Femur (tissue), 1 donor: ENCODE measurements at places on chromosomes 16 and 17.

DNA sequence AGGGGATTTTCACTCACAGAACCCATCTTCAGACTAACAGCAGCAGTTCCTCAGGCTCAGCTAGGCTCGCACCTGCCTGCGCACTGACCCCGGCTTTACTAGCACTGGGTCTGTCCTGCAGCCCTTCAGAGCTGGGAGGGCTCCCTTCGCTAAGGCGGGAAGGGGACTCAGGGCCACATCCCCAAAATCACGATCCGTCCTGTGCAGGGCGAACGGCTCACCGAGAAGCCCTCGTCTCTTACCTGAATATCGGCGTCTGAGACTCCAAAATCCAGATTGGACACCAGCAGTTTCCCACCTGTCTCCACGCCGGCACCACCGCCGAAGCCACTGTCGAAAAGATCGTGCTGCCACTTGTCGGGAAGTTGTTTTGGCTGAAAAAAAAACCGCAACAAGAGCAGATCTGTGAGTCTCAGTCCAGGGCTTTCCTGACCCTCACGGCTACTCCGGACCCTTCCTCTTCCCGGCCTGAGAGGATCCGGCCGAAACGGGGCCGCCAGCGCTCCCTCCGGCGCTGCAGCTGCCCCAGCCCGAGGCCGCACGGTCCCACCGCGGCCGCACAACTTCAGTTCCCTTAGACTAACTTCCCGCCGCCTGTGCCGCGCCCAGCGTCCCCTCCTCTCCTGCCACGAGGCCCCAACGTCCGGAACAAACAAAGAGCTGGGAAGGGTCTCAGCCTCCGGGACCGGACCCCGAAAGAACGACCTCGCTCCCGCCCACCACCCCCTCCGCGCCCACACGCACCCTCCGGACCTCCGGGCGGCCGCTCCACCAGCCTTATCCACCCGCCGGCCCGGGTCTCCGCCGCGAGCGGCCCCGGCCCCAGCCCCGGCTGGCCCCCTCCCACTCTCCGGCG lies 711 bp downstream of the ALYREF start:
- peak; percentile 35 for DNase-seq

- DNase-seq, result no peak
Observed at GRCh38 chr16:11729787-11730186, 12.9 kb downstream of the TXNDC11 start.

GRCh38 chr17:48357779-48358602 lies 72.0 kb downstream of the SKAP1 start:
- no peak for DNase-seq

- peak; percentile 63 for DNase-seq
Observed at GRCh38 chr17:64020056-64020766, at the start of gene ICAM2. ICAM2 (minus strand) TSS chr17:64020633; CDS start chr17:64006691, 13,942 bp downstream.

DNA sequence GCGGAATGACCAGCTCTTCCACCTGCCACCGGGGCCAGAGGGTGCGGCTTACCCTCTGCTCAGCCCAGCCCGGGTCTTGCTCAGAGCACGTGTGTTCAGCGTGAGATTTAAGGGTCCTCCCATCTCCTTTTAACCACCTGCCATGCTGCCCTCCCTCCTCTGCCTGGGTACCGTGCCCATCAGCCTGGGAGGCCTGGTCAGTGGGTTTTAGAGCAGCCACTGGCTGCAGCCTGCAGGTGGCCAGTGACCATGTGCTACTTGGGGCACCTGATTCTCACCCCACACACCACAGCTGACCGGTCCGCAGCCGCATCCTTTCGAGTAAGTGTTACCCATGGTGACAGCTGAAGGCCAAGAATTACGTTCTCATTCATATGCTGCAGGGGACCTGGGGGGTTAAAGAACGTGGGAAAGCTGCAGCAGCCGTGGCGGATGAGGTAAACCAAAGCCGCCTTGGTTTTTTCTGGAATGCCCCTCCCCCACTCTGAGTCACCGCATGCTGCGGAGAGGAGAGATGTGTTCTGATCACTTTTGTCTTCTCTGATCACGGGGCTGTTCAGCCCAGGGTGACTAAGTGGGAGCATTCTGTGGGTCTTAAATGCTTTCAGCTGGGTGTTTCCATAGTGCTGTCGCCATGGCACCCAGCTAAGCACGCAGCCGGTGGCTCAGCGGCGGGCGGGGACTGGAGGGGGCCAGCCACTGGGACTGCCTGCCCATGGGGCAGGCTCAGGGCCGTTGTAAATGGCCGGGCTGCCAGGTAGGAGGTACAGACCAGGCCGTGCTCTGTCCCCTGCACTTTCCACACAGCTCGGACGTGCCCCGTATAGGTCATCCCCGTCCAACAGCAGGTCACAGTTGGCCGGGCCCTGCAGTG lies 59.8 kb downstream of the BAIAP2 start:
- DNase-seq, result peak; percentile 89
